Lower leg skin (tissue), 4 donors: ENCODE measurements at places on chromosomes 7 and 10. TPM values are rescaled to one million over a fixed set of nuclear protein-coding genes. Genes with fewer than 3 reads are reported as not detected.

DNA sequence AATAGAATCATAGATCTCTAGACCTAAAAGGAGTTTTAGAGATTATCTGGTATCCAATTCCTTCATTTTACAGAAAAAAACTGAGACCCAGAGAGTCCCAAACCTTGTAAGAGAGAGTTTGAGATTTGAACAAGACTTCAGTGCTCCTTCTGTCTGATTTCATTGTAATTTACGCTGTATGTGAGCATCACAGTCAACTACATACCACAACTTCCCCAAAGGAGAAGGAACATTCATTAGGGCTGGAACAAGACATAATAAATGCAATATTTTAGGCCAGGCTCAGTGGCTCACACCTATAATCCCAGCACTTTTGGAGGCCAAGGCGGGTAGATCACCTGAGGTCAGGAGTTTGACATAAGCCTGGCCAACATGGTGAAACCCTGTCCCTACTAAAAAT, 17.3 kb upstream of the PRKAR2B start:
- no peak for DNase-seq

DNA sequence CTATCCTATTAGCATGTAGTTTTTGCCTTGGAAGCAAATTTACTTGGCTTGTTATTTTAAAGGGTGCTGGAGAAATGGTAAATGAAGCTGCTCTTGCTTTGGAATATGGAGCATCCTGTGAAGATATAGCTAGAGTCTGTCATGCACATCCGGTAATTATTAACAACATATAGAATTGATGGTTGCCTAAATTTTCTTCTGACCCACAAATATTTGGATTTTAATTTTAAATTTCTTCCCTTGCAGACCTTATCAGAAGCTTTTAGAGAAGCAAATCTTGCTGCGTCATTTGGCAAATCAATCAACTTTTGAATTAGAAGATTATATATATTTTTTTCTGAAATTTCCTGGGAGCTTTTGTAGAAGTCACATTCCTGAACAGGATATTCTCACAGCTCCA, 28.0 kb downstream of the DLD start:
- no peak for DNase-seq

DNA sequence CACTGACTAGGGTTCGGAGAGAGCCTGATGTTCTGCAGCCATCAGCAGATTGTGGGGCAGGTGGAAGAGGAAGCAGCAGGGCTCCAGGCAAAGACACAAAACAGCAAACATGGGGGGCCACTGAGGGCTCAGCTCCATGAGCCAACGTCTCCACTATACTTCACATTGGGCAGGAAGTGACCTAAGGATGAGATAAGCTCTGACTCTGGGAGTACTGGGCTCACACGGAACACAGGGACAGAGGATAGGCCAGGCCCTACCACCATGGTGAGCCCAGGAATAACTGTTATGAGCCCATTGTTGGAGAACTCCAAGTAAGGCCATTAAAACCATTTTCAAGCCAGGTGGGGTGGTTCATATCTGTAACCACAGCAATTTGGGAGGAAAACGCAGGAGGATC, 14.9 kb upstream of the MRPS24 start:
- no peak for DNase-seq

DNA sequence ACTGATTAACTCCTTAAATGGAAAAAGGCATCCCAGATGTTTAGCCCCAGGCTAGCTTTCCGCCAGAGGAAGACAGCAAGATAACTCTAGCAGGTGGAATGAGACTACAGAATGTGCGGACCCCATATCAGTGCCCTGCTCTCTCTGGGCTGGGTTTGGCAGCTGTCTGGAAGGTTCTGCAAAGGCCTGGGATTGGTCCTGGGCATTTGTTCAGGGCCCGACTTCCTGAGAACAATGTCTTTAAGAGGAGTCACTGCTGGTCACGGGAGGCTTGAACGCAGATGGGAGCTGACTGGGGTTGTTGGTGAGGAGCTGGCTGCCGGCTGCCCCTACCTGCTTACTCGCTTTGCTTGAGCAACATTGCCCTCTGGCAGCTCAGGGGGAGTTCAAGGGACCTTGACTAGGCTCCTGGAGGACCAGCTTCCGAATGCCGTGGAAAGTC, 130.6 kb upstream of the BTBD16 start:
- DNase-seq = no peak

DNA sequence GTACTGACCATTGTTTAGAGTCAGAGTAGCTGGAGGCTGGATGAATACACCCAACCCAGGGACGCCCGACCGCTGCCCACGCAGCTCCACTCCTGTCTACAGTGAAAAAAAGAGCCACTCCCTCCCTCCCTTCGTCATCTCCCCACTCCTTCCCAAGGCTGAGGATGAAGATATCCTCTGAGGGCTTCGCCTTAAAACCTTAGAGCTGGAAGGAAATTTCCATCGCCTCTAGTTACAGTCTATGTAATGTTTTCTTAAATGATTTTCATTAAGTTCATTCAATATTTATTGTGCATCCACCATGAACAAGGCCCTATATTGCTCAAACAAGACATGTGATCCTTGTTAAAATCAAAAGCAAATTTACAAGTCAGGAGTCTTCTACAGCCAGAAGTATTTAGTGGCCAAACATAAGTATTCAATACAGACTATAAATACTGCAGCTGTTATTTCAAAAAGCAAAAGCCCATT, 11.3 kb upstream of the SLIT1 start:
- DNase-seq = no peak

DNA sequence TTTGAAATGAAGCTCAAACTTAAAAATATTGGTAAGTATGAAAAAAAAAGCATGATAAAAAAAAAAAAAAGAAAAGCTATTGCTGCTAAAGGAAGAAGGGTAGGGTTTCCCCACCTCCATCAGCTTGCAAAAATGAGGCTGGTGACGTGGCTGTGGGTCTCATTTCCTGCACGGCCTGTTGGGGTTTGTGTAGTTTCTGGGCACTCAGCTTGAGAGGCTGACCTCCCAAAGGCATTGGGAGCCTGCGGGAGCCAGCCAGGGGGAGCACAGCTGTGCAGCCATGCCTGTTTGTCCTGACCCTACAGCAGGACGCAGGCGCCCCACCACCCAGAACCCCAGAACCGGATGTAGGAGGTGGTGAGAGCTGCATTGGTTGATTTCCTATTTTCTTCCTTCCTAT, 48.8 kb upstream of the CARD11 start:
- no peak for DNase-seq

DNA sequence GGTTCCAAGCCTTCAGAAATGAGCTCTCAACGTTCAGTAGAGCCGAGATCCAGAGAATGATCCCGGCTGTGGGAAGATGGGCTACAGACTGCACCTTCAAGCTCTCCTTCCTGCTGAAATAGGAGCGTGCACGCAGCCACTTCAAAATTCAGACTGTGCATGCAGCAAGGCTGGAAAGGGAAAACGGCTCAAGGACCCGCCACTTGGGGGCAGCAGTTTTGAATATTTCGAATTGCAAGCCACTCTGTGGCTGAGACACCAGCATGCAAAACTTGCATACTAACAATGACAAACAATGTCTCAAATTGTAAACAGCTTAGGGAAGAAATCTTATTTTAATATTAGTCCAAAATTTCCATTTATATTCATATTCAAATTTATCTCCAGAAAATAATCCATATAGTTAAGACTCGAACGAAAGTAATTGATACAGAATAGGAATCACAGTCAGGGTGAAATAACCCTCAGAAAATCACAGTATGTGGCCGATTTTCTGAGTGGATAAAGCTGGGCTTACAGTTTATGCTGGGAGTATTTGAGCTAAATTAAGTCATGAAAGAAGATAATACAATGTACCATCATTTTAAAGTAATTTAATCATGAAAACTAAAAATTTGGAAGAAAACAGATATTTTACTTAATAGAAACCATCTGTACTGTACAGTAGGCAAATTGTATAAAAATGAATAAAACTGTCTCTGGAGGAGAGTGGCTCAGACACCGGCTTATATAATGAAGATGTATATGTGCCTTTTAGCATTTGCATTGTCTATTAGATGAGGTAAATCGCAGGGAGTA, 137.9 kb upstream of the MKI67 start:
- peak; percentile 86 for DNase-seq

DNA sequence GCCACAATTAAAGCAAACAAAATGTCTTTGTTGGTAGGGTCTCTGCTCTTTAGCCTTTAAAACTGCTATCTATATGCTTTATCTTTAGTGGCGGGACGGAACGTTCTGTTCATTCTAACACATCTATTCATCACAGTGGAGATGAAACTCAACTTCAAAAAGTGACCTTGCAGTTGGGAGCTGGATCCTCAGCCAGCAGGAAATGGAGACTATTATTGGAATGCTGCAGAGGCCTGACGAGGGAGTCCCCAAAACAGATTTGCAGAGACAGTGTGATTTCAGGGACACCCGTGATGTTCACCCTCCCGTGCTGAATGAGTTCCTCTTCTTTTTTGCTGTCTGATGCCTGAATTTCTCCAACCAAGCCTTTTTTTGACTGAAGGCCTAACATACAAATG, 306.0 kb upstream of the SHH start:
- no peak for DNase-seq

DNA sequence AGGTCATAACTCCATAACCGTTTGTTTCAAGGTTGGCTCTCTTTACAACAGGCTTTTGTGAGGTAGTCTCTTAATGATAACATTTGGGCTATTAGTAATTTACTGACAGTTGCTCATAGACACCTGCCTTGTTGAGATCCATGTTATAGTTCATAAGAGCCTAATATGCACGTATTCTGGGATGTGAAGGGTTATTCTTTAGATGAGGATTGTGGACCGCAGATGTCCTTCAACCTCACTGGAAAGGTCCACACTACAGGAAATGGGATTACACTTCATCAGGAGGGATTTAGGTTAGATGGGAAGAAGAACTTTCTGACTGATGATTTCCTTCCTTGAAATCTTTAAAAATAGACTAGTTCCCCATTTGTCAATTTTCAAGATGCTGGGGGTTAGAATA, 62.8 kb downstream of the SAMD9 start:
- no peak for DNase-seq

GRCh38 chr7:36677769-36678437, 46.4 kb downstream of the AOAH start:
- no peak for DNase-seq

DNA sequence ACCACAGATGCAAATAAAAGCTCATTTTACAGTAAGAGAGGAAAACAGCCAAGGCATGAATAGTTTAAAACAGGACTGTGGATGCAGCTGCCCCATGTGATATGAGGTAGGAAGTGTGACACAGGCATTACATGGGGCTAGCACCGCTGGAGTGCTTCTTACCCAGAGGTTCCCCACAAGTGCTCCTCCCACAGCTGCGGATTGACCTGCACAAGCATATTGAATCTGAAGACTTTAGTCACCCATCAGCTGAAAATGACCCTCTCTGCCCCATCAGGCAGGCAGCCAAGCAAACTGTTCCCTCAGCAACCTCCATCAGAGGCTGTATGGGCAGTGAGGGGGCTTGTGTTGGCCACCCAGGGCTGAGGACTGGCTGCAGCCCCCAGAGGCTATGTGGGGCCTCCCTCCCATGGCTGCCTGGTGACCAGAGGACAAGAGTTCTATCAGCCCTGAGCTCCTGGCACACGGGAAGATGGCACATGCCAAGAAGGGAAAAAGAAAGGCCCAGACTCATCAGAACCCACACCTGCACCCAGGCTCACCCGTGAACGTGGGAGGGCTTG, 98.7 kb downstream of the TCERG1L start:
- DNase-seq = peak; percentile 72

Gene TRIM50
- total RNA-seq = not detected

Gene ADARB2
- 0.72 TPM for total RNA-seq

Gene SLC26A5
- total RNA-seq = 2.5 TPM

Gene GIMAP7
- 7.5 TPM for total RNA-seq

Gene HOXA3
- 19.1 TPM for total RNA-seq

Gene TMEM26
- not detected for total RNA-seq

Gene FKBP6
- total RNA-seq = 0.15 TPM

Gene HTR7
- total RNA-seq = 0.08 TPM
